A172 (cell line): ENCODE measurements at places on chromosomes 7 and 10. TPM values are rescaled to one million over a fixed set of nuclear protein-coding genes. Genes with fewer than 3 reads are reported as not detected.

DNA sequence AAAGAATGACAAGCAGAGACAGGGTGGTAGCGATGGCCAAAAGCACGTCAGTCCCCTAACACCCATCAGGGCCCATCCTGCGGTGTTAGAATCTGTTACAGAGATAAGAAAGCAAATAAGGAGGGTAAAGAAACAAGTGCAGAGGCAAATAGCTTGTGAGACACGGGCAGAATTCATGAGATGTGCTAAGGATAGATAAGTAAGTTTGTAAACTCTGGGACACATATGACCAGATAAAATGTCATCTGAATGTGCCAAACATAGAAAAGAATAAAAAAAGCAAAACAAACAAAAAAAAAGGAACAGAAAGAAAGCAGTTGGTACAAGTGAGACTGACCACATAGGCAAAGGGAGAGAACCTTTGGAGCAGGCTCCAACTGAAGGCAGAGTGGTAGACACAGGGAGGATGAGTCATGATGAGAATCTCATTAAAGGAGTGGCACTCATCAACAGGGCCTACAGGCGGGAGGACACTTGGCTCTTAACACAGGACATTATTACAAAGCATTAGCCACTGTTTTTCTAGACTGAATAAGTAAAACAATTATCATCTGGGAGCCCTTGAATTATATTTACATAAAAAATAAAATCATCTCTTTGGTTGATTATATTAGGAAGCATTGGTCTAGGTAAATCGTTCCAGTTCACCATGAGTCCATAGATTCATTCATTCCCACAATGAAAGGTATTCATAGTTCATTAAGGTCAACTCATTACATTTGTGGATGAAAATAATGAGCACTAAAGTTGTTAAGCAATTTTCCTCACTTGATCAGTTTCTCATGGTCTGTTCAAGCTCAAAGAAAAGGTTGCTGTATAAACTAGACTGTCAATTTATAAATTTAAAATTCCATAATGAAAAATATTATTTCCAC, 21.5 kb upstream of the EPHB6 start:
- DNase-seq = peak; percentile 70

GRCh38 chr10:122279725-122280141, 8.6 kb downstream of the BTBD16 start:
- DNase-seq = no peak

GRCh38 chr7:150855476-150856302, 3.4 kb downstream of the AOC1 start:
- no peak for DNase-seq

Gene UBE2H
- total RNA-seq = 77.7 and 94.8 TPM in 2 replicates

DNA sequence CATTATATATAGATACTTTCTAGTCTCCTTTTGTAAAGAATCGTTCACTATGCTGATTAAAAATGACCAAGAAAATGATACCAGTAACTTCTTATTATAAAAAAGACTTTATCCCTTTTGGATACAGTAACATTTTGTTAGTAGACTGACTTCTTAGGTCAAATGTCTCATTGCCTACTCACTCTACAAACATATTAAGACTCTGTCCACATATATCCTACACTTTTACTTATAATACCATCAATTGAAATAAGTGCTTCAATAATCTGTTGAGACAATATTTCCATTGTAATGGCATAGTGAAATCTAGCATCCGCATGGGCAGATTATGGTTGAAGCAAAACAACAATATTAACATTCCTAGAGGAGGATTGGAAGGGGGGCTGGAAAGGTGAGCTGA, 180.6 kb downstream of the ARL4A start:
- no peak for DNase-seq

GRCh38 chr10:24307696-24308485, 99.0 kb downstream of the KIAA1217 start:
- DNase-seq = no peak

DNA sequence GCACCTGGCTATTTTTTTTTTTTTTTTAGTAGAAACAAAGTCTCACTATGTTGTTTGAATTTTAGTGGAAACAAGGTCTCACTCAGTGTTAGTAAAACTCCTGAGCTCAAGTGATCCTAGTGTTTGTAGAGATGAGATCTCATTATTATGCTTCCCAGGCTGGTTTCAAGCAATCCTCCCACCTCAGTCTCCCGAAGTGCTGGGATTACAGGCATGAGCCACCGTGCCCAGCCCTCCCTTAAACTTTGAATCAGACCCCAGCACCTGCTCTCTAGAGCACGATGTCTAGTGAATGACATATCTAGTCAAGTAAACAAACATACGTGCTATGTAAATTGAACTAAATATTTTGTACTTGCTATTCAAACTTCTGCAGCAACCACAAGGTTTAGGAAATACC, 105.6 kb upstream of the MYO3A start:
- no peak for DNase-seq

Gene ATRNL1
- total RNA-seq = 11.4 and 15.2 TPM in 2 replicates

DNA sequence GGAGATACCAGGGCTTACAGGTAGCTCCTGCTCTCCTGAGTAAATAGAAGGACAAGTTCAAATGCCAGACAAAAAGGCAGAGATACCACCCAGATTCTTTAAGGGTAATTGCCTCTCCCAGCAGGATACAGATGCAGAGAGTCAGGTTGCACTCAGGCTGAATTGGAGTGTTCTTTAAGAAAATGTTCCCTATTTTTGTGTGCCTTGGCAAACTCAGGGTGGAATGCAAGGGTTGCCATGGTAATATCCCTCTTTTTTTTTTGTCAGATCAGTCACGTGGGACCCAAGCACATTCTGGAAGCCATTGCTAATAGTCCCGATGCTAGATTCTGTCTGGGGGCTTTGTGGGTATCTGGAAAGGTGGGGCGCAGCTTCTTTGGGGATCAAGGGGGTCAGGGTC, 628.0 kb downstream of the CALN1 start:
- DNase-seq = no peak

Gene AGBL3
- 0.07 and 1.9 TPM in 2 replicates for total RNA-seq

Gene NRP1
- 134 and 136 TPM in 2 replicates for total RNA-seq

DNA sequence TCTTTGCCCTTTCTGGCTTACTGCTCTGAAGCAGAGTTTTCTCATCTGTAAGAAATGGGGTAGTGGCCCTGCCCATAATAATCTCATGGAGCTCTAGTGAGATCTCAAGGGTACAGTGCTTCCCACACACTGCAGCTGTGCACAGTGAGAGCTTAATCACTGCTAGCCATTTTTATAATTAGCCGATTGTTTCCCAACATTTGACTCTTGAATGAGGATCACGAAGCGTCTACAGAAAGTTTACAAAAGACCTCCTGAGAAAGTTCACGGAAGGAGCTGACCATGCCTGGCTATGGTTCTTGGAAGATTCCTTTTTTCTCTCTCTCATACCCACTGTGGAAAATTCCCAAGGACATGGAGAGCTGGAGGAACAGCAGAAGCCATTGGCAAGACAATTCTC, 70.4 kb downstream of the FAM171A1 start:
- no peak for DNase-seq

GRCh38 chr10:95767884-95768556, 12.1 kb downstream of the ENTPD1 start:
- DNase-seq = no peak

DNA sequence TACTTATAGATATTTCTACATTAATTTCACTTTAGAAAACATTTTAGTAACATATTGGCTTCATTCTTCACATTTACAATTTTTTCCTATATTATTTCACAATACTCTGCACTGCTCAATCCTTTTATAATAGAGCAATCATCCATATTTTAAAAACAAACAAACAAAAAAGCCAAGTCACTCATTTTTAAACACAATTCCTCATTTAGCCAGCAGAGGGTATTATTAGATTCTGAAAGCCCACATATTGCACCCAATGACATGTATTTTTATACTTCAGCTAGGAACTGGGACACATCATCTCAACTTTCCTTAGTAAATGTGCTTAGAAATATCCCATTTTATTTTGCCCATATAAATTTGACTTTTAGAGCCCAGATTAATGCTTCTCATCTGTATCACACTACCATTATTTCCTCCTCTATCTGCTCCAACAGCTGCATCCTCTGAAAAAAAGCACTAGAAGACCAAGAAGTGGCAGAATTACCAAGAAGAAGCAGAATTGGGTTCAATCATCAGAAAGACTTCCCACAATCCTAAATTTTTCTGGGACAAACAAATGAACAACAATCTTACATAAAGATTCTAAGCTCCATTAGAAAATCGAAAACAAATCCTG, 29.5 kb downstream of the CTNNA3 start:
- DNase-seq = peak; percentile 32

GRCh38 chr7:47266131-47266706, 315.7 kb downstream of the TNS3 start:
- peak; percentile 73 for DNase-seq

- DNase-seq = no peak
Measured at GRCh38 chr10:125027871-125028869, 86.2 kb downstream of the ZRANB1 start.

DNA sequence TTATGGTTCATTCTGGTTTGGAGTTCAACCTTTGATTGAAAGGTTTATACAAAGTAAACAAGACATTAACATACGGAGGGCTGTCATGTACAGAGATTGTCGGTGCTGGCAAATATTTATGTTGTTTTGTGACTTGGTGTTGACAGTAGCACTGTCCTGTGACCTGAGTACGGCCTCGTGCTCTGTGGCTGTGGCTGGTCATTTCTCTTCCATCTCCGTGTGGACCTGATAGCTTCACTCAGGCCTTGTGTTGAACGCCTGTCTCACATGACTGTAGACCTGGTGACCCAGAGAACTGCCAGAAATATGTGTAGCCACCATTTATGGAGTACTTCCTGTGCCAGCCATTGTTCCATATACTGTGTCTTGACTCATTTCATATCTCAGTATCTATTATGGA, 311.6 kb downstream of the CCDC3 start:
- no peak for DNase-seq

DNA sequence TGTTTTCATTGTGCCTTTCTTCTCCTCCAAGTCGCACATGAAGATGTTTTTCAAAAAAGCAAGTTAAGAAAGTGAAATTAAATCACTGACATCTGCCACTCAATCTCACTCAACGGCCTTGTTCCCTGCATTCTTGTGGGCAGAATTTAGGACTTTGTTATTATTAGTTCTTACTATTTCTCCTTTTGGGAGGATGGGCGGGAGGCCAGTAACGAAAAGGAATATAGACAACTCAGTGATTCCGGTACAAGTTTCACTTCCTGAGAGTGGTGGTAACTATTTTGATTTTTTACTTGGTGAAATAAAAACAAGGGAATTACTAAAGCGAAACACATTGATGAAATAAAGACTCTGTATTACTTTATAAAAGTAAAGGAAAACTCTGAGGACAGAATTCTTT, 231.9 kb upstream of the HABP2 start:
- DNase-seq = no peak

Gene KCNMA1
- 38.5 and 50.7 TPM in 2 replicates for total RNA-seq

DNA sequence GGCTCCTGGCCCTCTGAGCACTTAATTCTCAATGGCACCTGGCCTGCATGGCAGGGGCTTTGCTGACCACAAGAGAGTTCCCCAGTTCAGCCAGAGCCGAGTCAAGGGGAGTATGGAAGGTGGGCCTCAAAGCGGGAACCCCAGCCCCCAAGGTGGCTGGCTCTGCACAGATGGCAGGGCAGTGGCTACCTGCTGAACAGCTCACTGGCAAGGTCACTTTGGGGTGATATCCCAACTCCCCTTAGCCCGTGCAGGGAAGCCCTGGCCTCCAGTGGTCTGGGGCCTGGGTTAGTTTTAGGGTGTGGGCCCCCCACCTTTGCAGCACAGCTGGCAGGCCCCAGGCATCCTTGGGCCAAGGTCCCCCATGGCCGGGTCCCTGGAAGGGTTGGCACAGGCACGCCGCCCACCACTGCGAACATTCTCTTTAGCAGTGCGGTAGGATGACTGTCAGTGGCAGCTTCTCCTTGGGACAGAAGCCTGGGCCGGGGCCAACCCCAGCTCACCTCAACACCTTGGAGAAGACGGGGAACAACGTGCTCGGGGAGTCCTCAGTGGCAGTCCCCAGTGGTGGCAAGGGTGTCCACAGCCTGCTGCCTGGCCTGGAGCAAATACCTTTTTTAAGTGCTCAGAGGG, 36.8 kb downstream of the PPIF start:
- no peak for DNase-seq
